ENCODE measurements at places on chromosomes 5 and 9.

DNA sequence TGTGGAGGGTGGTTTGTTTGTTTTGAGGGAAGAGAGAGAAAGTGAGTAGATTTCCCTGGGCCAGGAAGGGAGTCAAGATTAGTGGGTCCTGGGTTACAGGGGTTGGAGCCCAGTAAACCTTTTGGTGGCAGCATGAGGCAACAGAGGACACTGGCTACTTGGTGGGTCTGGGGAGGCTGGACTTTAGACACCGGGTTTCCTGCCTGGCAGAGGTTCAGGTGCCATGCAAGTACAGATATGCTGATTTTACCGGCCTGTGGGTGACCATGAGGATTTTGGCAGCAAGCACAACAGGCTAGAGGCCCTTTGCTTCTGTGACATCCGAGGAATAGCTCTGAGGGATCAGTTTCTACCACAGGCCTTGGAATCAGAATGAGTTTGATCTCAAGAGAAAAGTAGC, 18.9 kb downstream of the MAST4 start:
- DNase-seq: no peak

GRCh38 chr5:150510460-150511263, 2.7 kb downstream of the NDST1 start:
- DNase-seq: no peak

GRCh38 chr9:28031521-28032267, 458.4 kb upstream of the C9orf72 start:
- no peak for DNase-seq

- no peak for DNase-seq
These were observed 5.2 kb downstream of the PPP2R2B start for GRCh38 chr5:146873186-146873917.

GRCh38 chr5:38554861-38555260, 1.6 kb downstream of the LIFR start:
- no peak for DNase-seq

- no peak for DNase-seq
These were observed 1.1 kb upstream of the S1PR3 start for GRCh38 chr9:88990041-88990728.

- no peak for DNase-seq
These were observed 42.7 kb downstream of the IQGAP2 start for GRCh38 chr5:76445830-76446229.

GRCh38 chr9:4793459-4794395, 983 bp downstream of the RCL1 start:
- no peak for DNase-seq

DNA sequence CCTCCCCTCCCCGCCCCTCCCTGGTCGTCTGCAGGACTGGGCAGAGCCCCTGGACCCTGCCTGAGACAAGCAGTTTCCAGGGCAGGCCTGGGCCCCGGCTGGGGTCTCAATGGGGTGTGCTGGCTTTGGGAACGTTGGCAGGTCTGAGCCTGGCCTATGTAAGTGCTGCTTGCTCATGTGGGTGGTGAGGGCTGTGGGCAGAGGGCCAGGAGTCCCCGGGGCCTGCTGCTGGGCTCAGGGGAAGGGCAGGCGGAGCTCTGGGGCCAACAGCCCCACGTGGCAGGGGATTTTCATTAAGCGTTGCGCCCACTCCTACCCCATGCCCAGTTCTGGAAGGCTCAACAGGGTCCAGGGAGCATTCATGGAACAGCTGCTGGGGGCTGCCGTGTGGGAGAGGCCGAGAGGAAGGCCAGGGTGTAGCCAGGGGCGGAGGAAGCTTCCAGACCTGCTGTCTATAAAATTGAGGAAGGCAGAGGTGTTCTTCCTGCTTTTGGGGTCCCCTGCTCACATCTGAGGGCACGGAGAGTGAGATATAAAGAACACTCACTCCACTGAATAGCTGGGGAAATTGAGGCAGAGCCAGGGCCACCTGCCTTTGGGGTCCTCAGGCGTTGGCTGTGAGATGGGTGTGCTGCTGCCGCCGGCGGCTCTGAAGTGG, 32.5 kb downstream of the RXRA start:
- no peak for DNase-seq

DNA sequence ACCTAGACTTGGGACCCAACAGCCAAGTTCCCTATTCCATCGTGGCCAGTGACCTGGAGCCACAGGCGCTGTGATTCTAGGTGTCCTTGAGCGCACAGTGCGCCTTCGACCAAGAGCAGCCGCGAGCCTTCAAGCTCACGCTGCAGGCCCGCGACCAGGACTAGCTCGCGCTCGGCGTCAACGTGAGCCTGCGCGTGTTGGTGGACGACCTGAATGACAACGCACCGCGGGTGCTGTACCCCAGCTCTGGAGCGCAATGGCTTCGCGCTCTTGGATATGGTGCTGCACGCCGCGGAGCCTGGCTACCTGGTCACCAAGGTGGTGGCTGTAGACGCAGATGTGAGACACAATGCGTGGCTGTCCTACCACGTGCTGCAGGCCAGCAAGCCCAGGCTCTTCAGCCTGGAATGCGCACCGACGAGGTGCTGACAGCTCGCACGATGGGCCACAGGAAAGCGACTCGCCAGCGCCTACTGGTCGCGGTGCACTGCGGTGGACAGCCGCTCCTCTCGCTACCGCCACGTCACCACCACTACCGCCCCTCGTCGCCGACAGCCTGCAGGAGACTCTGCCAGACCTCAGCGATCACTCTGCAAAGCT, 11.4 kb downstream of the PCDHGA12 start:
- no peak for DNase-seq

Measured in activated T-cell treated with anti-CD3 and anti-CD28 coated beads, Interleukin-2, amount 50 U/mL, for 1 hour (primary cell).